ENCODE measurements at places on chromosomes 4 and X.
A peak's percentile ranks its signal among the peaks of the same experiment; 100 is the strongest.

GRCh38 chr4:141132072-141132708 is 1.1 kb downstream of the RNF150 start:
- DNase-seq: no peak

GRCh38 chr4:700587-701264 is 4.9 kb upstream of the PCGF3 start:
- DNase-seq: no peak

GRCh38 chrX:19791562-19791961 is 95.8 kb downstream of the SH3KBP1 start:
- no peak for DNase-seq

DNA sequence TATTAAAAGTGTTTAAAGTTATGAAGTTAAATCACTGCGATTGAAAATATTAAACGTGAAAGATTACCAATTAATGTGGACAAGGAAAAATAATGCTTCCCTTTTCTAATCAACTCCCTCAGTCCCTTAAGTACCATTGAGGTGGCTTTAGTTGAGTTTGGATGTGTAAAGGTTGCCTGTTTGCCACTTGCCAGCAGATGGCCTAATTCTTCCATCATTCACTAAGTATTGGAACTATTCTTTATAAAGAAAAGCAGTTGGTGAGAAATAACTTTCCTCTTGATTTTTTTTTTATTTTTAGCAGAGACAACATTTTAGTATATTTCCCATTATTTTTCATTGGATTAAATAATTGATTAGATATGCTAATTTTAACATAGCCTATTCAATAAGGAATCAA is 295.9 kb upstream of the TACR3 start:
- no peak for DNase-seq

DNA sequence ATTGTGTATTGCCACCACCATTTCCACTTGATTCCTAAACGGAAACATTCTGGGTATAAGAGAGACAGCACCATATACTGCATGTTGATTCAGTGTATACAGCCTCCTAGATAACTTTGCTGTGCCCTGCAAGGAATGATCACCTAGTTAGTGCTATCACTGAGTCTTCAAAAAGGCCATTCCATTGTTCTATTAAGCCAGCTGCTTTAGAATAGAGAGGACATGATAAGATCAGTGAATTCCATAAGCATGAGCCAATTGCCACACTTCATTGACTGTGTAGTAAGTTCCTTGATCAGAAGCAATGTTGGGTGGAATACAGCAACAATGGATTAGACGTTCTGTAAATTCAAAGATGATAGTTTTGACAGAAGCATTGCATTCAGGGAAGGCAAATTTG is 1047.3 kb downstream of the PCDH18 start:
- no peak for DNase-seq

DNA sequence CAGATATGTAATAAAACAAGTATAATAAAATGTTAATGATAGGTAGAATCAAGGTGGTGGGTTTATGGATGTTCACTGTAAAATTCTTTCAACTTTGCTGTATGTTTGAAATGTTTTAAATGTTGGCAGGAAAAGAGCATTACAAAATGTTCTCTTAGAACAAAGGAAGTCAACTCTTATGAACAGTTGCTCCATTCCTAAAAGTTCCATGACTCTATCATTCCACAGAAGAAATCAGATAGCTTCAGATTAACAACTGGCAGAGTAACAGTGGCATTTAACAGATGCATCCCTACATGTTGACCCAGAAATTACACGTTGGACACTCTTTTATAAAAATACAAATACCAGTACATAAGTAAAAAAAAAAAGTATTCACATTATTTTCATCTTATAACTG is 2023.7 kb downstream of the ARAP2 start:
- no peak for DNase-seq

DNA sequence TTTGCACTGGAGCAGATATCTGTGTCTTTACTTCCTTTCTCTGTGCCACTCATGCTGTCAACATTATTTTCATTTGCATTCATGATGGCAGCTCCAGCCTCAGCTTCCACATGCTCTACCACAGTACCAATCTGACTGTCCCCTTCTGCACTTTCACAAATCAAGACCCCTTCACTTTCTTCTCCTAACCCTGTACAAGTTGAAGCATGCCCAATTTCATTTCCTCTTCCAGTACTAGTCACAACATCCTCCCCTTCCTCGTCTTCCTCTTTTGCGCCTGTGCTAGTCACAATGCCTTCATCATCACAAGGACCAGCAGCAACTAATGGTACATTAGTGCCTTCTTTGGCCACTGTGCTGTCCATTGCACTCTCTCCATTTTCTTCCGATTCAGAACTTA is 26.5 kb downstream of the BOD1L1 start:
- no peak for DNase-seq

DNA sequence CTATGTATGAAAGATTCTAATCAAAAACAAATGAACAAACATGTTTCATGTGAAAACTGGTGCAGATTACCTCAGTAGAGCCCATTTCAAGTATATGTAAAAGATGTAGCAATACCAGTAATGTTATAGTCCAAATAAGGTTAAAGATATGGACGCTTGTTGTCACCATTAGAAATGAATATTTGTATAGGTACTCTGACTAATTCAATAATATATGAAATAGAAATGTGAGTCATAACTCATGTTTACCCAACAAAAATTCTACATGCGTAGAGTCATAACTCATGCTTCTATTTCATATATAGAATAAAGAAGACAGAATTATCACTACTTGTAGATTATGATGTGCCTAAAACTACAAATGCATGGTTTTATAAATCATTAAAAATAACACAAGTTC is 739.1 kb upstream of the DIAPH2 start:
- DNase-seq: no peak

- no peak for DNase-seq
These were observed 105.4 kb downstream of the ANXA3 start for GRCh38 chr4:78656968-78657445.

DNA sequence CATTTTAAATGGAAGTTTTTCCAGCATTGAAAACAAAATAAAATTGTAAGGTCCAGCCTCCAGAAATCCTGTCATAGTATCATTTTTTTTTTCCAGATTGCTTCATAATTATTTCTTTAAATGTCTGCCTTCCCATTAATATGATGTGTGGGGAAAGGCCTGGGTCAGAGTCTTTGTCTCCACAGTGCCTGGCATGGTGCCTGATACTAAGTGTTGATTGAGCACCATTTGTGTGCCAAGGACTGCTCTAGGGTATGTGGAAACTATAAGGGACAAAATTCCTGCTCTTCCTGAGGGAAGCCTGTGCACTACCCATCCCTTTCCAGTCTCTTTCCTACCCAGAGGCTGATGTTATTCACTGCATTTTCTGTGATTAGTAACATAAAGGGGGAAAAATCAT is 53.1 kb upstream of the BEND4 start:
- no peak for DNase-seq

GRCh38 chr4:186192066-186192612 is 772 bp downstream of the CYP4V2 start:
- peak; percentile 18 for DNase-seq

DNA sequence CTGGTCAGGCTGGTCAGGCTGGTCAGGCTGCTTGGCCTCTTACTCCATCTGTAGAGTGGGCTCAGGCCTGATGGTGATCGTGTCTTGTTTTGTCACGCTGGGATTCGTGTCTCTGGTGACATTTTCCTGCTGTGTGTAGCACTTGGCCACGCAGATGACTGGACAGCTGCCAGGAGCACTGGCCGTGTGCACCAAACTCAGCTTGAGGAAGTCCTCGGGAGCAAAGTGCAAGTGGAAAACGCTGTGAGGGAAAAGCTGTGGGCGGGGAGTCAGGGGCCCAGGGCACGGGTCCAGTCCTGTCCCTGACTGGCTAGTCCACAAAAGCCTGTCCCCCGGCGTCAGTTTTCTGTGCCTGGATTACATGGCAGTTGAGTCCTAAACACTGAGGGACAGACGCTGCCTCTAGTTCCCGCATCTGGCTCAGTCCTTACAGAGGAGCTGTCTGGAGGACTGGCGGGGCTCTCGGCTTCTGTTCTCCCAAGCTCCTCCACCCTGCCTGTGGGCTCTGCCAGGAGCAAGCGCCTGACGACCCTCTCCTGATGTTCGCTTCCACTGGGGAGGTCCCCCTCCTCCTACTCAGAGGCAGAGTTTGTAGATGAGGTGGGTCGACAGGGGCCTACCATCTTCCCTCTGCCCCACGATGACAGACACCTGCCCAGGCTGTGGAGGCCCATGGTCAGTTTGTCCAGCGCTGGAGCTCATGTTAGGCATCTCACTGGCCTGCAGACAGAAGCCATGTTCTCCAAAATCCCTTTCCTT is 35.9 kb upstream of the GRPEL1 start:
- DNase-seq: no peak

- DNase-seq: no peak
These were observed 5.5 kb downstream of the ARL9 start for GRCh38 chr4:56511098-56511497.

- DNase-seq: no peak
These were observed 863.1 kb downstream of the CCSER1 start for GRCh38 chr4:90990284-90990683.

DNA sequence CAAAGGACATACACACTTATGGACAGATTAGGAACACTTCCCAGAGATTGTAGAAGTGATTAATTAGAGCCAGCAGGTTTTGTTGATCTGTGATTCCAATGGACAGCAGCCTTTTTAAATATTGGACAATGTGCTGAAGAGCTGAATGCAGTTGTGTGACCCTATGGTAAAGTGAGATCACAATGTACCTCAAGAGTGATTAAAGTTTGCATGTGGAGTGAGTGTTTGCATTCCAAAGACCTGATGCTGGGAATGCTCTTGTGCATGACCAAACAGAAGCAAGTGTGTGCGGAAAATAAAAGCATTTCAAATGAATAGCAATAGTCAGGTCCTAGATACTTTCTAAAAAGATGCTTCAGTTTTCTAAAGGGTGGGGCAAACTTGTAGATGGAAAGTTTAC is 154.1 kb downstream of the BANK1 start:
- no peak for DNase-seq

DNA sequence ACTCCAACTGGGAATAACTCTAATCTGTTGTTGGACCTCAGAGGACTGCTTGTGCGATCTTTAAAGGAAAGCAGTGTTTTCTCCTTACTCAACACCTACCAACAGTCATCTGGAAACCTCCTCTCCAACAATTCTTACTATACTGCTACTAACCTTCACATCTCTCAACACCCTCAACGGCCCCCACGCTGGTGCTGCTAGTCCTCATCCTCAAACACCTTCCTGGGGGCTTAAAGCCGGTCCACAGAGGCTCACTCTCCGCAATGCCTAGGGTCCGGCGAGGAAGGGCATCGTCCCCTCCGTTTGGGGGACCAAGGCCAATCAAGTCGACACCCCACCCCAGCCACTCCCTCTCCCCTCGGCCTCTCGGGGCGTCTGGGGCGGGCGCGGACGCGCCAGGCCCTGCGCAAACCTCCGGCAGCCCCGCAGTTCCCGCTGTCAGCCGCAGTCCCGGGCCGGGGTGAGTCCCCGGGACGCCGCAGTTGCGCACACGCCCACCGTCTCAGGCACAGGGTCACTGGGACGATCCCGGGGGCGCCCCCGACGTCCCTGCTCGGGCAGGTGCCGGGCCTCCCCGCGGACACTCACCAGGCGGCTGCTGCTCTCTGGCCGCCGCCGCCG is 418 bp downstream of the TAB3 start:
- DNase-seq: peak; percentile 2

- DNase-seq: no peak
These were observed 58.5 kb downstream of the DIPK2B start for GRCh38 chrX:45142185-45142584.

GRCh38 chr4:19146038-19146437 is 1105.7 kb upstream of the SLIT2 start:
- DNase-seq: no peak

DNA sequence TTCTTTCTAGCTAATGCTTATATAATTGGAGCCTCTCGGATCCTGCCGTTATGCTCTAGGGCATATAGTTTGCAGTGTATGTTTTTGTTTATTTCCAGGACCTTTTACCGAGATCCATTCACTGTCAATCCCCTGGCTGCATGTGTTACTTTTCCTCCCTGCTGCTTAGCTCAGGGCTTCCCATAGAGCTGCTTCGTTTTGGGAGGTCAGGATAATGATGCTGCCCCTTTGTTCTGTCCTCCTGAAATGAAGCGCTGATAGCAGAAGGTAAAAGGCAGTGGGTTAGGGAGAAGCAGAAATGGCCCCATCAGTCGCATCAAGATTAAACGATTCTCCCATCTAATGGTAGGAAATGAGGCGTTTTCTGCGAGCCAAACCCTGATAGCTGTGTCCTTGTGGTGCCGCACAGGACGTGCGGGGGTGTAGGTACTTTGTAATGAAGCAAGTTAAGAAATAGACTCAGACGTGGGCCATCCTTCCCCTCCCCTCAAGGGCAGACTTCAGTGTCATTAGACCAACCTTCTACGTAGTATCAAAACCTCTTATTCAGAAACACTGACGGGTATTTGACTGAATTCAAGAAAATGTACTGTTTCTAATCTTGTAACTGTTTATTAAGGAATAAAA is 37.3 kb downstream of the AFF2 start:
- DNase-seq: no peak

DNA sequence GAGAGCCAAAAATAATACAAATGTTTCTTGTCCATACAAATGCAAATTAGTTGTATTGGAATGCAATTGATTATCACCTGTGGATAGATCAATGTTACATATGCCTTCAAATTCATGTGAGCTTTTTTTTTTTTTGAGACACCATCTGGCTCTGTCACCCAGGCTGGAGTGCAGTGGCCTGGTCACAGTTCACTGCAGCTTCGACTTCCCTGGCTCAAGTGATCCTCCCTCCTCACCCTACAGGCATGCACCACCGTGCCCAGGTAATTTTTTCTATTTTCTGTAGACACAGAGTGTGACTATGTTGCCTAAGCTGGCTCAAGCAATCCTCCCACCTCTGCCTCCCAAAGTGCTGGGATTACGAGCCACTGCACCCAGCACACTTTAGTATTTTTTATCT is 38.6 kb upstream of the TMEM184C start:
- no peak for DNase-seq

DNA sequence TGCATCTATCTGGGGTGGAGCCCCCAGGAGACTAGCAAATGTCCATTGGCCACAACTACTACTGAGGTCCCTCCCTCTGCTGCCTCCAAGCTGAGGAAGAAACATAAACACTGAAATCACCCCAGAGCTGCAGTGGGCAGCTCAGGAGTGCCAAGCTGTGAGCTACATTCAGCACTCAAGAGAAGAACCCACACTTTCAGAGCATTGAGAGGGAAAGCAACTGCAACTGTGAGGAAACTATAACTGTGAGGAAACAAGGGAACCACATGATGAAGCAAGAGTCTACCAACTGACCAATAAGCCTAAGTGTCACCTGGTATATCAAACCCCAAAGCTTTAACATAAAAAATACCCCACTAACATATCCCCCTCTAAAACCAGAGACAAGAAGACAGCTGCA is 373.5 kb upstream of the TACR3 start:
- DNase-seq: no peak

GRCh38 chr4:167084321-167084720 is 150.0 kb downstream of the SPOCK3 start:
- no peak for DNase-seq

DNA sequence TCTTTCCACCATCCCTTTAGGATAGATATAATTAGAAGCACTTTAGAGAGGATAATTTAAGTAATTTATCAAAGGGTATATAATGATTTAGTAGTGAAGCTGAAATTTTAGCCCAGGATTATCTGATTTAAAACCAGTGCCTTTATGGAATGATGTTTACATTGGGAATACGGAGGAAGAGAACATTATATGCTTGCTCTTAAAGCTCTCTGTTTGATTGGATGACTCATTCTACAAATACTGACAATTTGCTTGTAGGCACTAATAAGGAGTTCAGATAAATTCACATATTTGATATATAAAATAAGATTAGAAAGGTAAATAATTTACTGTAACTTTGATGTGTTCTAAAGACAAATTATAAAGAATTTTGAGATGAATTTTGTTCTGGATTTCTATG is 84.7 kb downstream of the SH3BGRL start:
- no peak for DNase-seq

GRCh38 chrX:151902813-151903591 is 9.7 kb upstream of the MAGEA4 start:
- DNase-seq: no peak
